ENCODE measurements at places on chromosomes 16 and 17.
A peak's percentile ranks its signal among the peaks of the same experiment; 100 is the strongest.

DNA sequence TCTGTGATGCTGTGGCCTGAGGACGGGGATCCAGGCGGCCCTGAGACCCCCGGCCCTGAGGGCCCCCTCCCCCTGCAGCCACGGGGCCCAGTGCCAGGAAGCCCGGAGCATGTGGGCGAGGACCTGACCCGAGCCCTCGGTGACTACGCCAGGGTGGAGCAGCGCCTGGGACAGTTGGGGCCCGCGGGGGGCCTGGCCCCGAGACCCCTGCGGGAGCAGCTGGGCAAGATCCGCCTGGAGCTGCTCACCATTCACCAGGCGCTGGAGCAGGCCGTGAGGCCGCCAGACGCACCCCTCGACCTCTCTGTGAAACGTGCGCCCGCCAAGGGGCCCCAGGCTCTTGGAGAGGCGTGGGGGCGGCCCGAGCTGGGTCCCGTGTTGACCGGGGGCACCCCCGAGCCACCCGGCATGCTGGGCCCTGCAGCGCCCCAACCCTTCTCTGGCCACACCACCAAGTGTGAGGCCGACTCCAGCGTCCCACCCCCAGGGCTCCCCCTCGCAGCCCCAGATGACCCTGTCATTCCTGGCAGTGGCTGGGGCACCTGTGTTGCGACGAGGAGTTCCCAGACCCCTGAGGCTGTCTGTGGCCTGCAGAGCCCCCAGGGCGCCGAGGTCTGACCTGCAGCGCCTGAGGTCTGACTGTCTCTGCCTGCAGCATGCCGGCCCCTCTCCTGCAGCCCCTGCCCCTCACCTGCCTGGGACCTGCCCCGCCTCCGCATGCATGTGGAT, 2.0 kb upstream of the NHLRC4 start:
- no peak for DNase-seq

DNA sequence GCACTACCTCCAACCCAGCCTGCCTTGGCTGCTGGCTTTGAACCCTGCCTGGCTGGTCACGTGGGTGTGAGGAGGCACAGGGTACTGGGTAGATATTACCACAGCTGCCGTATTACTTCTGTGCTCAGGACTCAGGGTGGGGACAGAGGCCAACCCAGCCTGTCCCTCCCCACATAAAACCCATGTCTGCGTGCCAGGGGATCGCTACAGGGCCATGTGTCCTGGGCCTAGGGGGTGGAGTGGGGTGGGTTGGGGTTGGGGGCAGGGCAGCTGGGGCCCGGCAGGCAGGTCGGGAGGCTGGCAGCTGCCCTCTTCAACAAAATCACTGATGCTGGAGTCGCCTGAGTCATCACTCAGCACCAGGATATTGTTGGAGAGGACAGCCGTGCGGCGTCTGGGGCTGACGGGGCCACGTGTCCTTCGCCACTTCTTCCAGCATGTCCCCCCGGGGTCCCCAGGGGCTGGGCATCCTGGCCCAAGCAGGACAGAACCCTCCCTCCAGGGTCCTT, 39.7 kb upstream of the PVALEF start:
- DNase-seq, result no peak

DNA sequence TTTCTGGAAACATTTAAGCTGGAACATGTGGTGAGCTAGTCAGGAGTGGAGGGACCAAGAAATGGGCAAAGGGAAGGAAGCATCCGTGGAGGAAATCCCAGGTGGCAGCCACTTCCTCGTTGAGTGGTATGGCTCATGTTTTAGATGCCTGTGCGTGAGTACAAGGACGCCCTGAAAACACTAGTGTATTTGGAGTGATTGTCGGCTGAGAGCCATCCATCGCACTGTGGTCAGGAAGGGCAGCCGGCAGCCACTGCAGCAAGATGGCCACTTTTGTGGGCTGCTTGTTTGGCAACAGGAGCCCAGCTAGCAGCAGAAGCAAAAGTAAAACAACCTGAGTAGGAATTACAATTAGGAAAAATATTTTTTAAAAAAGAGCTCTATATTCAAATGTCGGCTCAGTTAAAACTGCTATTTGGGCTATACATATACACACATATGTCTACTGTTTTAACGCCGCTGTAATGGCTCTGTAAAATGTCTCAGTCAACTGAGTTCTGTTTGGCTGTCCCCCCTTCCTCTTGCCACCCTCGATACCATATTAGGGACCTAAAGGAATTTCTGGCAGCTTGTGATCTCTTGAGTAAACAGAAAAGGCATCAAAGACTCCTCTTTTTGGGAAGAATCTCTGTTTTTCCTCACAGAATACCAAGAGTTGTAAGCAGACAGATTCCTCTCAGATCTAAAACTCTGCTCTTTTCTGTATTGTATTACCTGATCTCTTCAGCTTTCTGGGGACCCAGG, 39.2 kb downstream of the BRD7 start:
- no peak for DNase-seq

DNA sequence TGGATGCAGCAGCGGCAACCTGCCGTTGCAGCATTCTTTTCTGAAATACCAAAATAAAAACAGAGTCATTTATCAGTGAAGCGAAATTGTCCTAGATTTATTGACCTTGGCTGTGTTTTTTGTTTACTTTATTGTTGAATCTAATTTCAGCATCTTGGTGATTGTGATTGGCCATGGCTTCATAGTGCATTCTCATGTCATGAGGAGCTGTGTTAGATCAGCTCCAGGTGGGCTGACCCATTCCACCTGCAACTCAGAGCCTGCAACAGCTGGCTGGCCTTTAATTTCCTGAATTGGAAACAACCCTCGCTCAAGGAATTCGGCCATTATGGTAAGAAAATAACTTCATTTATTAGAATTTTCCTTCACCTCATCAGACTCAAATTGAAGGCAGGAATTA, 16.4 kb downstream of the KRT24 start:
- no peak for DNase-seq

- DNase-seq, result no peak
Measured at GRCh38 chr17:72953621-72954020, 138.9 kb downstream of the SLC39A11 start.

DNA sequence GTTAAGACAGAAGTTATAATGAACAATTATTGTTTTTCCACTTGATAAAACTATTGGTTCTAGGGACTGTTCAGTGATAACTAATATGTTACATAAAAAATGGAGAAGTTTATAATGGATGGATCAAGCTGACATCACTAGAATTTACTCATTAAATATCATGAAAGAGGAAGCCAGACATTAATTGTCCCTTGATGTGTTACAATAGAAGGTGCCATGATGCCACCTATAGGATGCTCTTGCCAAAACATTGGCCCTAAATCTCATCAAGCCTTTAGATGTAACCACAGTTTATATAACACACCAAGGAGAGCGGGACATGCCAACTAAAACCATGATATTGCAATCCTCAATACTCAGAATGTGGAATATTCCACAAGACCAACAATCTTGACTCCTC, 147.9 kb upstream of the MON1B start:
- DNase-seq, result peak; percentile 5

- DNase-seq, result no peak
Measured at GRCh38 chr16:84628226-84628731, 10.4 kb upstream of the COTL1 start.

- DNase-seq, result peak; percentile 83
Measured at GRCh38 chr16:50245417-50246298, 20.7 kb upstream of the ADCY7 start.

DNA sequence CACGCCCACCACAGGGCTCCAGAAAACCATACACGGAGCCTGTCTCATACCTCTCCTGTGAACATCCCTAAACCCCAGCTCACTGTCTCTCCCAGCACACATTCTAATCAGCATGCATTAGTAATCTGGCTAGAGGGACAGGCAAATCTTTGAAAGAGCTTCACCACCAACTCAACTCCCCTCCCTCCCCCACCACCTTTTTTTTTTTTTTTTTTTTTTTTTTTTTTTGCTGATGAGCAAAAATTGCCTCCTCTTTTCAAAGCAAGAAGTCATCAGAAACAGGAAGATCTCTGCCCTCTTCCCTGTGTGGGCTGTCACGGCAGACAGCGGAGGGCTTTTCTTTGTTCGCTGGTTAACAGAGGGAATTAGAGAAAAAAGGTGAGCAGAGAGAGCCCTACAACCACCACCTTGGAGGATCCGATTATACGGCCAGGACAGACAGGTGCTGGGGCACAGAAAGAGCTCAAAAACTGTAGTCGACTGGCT, 19.9 kb downstream of the GAS7 start:
- no peak for DNase-seq

DNA sequence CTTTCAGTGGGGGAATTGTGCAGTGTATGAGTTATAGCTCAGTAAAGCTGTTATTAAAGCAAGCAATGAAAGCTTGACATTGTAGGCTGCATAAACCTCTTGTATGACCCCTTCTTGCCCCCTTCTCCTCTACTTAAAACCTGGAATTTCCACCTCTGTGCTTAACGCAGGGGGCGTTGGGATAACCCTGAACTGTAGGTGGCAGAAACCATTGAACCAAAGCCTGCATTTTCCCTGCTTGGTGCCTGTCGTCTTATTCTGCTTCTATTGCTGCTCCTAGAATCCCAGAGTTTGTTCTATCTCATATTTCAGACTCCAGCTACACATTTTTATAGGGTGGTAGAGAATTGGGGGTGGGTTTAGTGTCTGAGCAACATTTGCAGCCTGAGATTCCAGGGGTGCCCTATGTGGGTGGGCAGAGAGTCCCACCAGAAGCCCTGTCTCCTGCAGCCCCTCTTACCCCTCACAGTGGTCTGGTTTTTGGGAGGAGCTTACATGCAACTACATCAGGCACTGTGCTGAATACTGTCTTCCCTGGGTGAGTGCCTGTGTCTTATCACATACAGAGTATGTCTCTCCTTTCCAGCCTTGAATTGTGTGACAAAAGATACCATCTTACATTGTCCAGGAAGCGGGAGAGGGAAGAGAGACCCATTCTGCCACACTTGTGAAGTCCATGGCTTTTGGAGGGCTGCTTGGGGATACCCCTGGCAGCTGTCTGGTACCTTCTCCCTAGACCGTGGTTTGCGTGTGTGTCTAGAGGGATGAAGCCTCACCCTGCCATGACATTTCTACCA, 407.7 kb upstream of the EEF2KMT start:
- DNase-seq, result no peak

DNA sequence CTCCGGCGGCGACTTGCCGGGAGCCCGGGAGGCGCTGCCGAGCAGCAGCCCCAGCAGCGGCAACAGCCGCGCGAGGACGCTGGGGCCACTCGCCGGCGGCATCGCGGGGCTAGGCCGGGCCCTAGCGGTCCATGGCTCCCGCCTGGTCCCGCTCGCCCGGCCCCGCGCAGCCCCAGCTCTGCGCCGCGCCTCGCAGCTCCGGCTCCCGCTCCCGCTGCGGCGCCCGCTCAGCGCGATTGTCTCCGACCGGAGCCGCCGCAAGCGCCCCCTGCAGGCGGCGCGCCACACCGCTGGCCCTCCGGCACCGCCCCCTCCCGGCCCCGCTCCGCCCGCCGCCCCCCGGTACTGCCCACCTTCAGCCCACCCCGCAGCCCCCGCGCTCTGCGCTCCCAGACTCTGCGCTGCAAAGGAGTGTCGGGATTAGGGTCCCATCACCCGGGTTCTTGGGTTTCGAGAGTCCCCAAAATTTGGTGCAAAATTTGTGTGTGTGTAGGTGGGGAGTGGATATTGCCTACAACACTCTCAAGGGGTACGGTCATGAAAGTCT, at the start of gene FAM171A2:
TSS of gene FAM171A2 (minus strand) at position 241 of the 547 bp plus-strand sequence. CDS start at position 102, 139 bp downstream.
- peak; percentile 54 for DNase-seq

DNA sequence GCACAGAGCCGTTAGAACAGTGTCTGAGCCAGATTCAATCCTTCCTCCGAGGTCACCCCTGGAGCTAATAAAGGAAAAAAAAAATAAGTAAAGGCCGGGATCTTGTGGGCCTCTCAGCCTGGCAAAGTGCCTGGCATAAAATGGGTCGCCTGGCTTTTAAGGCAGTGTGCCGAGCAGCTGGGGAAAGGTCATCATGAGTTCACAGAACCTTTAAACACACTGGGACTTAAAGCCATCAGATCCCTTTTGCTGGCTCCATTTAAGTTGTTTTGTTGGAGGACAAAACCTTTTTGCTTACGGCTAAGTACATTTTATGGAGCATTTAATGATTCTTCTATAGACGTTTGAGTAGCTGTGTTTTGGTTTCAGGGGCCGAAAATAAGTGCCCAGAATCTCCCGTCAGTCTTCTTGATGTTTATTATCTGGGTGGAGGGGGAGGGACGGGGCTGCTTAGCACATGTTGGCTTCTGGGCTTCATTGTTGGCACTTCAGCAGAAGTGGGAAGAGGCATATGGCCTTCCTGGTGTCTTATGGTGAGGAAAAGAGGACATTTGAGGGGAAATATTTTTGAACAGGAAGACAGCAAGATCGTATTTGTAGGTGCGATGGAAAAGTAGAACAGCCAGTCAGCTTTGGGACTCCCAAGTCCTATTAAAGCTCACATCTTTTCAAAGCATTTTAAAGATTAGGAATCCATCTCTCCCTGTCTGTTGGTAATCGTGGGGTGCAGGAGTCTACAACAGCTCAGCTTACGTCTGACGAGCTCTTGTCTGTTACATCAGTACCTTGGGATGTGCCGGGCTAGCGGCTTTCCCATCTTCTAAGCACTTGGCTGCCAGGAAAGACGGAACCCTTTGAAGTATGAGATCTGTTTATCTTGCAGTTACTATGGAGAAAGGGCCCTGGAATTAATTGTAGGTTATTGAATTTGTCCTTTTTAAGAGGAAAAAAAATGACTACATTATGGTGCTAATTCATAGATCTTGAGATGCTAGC, 31.1 kb downstream of the RBFOX1 start:
- no peak for DNase-seq

- DNase-seq, result no peak
Measured at GRCh38 chr17:21495281-21495680, 119.1 kb downstream of the KCNJ12 start.

DNA sequence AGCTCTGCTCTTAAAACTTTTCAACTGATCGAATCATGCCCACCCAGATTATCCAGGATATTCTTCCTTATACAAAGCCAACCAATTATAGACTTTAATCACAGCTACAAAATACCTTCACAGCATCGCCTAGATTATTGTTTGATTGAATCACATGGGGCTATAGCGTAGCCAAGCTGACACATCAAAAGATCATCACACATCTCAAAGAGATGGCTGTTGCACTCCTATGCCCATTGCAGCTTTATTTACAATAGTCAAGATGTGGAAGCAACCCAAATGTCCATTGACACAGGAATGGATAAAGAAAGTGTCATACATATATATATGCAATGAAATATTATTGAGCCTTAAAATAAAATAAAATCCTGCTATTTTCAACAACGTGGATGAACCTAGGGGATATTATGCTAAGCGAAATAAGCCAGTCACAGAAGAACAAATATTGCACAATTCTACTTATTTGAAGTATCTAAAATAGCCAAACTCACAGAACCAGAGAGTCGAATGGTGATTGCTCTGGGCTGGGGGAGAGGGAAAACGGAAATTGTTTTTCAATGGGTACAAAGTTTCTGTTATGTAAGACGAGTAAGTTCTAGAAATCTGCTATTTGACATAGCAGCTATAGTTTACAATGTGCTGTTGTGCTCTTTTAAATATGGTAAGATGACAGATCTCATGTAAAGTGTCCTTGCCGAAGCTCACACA, 60.9 kb upstream of the ERCC4 start:
- DNase-seq, result no peak

GRCh38 chr16:533391-534123, 6.0 kb downstream of the CAPN15 start:
- no peak for DNase-seq
